ENCODE measurements at places on chromosomes 3 and 15.

DNA sequence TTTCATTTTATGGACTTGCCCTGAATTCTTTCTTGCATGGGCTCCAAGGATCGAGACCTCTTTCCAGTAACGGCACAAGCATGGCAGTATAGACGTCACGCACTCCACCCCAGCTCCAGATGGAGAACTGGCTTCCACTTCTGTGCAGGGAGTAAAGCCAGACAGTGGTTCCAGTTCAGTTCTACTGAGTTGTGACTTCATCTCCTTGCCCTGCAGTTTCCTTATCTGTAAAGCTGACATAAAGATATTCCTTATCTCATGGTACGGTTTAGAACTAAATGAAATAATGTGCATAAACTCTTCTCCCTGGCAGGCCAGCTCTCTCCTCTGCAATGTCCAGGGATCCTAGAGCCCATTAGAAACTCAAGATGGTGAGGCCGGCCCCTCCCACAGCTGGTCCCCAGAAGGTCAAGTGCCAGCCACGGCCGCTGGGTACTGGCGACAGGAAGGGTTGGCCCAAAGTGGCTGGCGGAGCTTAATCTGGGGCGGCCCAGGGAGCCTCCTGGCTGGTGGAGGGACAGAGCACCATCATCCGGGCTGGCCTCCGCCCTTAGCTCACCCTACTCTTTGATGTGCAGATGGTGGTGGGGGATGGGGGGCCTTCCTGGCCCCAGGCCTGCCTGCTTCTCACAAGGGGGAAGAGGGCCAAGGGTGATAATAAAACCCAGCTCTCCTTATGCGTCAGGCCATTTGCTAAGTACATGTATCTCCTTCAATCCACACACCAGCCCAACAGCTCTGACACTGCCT lies 7.2 kb downstream of the MESP2 start:
- DNase-seq = no peak

DNA sequence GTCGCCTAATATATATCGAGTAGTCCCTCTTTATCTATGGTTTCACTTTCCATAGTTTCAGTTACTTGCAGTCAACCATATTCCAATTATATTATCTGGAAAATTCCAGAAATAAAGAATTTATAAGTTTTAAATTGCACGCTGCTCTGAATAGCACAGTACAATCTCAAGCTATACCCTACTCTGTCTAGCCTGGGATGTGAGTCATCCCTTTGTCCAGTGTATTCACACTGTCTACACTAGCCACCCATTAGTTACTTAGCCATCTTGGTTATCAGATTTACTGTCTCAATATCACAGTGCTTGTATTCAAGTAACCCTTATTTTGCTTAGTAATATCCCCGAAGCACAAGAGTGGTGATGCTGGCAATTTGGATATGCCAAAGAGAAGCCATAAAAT lies 72.1 kb upstream of the EOMES start:
- peak; percentile 6 for DNase-seq

DNA sequence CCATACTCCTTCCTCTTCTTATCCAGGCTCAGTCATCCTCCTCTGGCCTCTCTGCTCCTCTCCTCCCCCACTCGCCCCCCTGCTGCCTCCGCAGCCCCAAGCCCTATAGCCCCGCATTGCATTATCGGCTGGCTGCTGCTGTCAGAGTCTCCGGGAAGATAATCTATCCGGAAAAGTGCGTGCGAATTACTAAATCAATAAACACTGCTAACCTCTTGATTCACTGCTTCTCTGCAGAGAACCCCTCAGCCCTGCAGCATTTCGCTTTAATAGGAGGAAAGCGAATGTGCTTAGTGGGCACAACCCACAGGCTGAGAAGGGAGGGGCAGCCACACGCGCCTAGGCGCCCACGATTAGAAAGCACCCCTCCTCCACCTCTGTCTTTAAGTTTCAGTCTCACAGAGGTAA lies 167.6 kb downstream of the ABHD5 start:
- no peak for DNase-seq

- no peak for DNase-seq
Measured at GRCh38 chr3:37622999-37623883, 238.4 kb upstream of the CTDSPL start.

- DNase-seq = no peak
Measured at GRCh38 chr3:51704511-51704950, 2.3 kb upstream of the GRM2 start.

GRCh38 chr3:31743331-31744089 lies 210.8 kb downstream of the STT3B start:
- no peak for DNase-seq

- DNase-seq = peak; percentile 75
Measured at GRCh38 chr3:53382106-53382505, 34.8 kb upstream of the DCP1A start.

- DNase-seq = no peak
Measured at GRCh38 chr3:41041899-41042298, 157.4 kb upstream of the CTNNB1 start.

DNA sequence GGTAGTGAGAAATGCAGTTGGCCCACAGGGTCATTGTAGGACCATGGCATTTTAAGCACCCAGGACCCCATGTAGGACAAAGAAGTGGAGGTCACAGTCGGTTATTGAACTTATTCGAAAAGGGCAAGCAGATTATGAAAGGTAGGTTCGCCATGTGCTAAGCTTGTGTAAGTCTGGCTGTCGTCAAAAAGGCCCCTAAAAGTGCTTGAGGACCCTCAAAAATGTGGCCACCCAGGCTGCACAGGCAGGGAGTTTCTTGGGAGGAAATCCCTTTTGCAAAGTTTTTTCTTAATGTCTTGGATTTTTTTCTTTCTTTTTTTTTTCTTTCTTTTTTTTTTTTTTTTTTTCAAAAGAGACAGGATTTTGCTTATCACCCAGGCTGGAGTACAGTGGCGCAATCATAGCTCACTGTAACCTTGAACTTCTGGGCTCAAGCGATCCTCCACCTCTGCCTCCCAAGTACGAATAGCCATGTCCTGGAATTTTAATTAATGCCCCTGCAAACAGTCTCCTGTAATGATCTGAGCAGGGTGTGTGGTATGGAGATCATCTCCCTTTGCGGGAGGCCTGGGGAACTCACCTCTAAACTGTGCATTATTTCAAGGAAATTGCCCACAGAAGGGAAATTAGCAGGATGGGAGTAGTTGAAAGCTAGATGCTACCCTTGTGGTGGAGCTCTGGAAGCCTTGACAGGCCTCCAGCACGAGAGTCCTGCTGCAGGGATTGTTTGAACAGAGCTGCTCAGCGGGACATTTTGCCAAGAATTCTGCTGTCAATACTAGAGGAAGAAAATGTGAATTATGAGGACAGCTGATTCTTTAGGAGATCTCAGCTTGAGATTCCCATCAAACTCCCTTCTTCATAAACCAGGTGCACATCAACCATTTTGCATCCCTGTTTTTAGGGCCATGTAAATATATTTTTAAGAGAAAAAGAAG lies 28.4 kb downstream of the THSD4 start:
- DNase-seq = no peak

DNA sequence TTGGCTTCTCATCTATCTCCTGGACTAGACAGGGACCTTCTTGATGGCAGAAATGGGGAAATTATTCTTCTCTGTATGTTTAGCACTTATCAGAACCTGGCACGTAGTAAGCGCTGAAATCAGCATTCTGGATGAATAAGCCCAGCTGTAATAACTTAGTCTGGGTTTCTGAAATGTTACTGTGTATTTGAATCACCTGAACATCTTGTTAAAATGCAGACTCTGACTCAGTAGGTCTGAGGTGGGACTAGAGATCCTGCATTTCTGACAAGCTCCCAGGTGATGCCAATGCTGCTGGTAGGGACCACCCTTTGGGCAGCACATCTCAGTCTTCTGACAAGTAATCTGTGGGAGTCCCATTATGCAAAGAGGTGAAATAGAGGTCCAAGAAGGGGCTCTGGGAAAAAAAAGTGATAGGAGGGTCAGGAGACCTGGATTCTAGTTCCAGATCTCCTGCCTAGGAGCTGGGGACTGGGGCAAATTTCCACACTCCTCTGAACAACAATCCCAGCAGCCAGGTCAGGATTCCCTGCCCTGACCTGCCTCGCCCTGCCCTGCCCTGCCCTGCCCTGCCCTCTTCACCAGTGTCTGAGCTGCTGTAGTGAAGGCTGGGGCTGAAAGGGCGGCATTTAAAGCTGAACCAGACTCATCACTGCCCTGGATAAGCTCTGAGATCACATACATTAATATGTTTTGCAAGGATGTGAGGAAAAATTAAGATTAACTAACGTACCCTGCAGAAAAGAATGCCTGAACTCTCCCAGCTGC lies 17.2 kb upstream of the SLC6A11 start:
- peak; percentile 64 for DNase-seq

DNA sequence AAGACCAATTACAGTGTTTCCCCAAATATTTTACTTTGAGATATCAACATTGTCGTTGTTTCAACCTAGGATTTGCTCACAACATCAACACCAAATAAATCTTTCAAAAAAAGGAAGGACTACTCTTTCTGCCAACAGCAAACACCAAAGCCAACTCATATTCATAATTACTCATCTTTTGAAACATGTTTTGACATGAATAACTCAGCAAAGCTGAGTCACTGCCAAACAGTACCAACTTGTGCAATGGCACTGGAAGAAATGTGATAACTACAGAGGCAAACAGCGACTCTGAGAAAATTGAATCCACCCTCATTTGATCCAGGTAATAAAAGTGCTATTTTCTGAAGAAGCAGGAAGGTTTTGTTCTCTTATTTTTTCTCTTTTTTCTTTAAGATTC lies 67.2 kb downstream of the PEX5L start:
- DNase-seq = peak; percentile 96

- no peak for DNase-seq
Measured at GRCh38 chr3:54960701-54961100, 32.8 kb upstream of the LRTM1 start.

GRCh38 chr3:124607163-124607562 lies 123.1 kb upstream of the UMPS start:
- DNase-seq = peak; percentile 91

GRCh38 chr3:52447512-52448355 lies 2.8 kb upstream of the SEMA3G start:
- no peak for DNase-seq

GRCh38 chr3:47410801-47411646 lies 30.2 kb downstream of the PTPN23 start:
- DNase-seq = no peak

DNA sequence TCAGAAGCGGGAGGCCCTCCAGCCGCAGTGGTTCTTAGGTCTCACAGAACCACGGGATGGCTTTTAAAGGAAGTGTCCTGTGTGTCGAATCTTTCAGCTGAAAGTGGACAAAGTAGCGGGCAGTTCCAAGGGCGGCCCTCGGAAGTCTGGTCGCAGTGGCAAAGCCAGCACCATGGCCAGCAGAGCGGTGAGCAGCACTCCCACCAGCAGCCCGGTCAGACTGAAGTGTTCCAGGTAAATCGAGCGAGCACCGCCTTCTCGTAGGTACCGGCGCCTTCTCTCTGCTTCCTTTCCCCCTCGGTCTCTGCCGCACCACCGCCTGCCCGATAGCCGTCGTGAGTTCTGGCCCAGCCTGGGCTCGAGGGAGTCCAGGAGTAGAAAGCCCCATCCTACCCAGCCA lies 103.6 kb upstream of the ABHD17C start:
- DNase-seq = no peak

- DNase-seq = peak; percentile 95
Measured at GRCh38 chr3:131381445-131382291, at the start of gene NUDT16. Gene NUDT16 (plus strand): TSS chr3:131381774. CDS start chr3:131381805, 31 bp downstream.

DNA sequence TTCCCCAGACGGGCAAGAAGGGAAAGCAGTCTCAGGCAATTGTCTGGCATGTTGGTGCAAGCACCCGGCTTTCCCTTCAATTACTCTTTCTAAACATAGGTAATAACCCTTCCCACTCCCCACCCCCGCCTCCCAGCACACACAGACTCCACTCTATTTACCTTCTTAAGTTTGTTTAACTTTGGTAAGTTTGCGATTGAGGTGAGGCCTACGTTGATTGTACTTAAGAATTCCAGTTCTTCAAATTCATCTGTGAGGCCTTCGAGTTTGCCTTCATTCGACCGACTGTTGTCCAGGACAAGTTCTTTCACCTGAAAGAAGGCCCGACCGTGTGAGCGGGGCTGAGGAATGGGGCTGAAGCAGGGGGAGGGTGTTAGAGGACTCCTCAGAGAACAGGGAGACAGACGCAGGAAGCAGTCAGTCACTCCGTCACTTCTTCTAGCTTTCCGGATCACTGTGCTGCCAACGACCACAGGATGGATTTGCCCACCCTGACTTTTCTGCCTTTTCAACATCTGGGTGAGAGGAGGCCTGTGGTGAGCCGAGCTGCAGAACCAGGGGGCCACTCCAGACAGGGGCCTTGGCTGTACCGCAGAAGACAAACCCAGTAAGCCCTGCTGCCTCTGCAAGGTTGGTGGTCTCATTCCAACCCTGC lies 33.0 kb downstream of the ANP32A start:
- peak; percentile 80 for DNase-seq

DNA sequence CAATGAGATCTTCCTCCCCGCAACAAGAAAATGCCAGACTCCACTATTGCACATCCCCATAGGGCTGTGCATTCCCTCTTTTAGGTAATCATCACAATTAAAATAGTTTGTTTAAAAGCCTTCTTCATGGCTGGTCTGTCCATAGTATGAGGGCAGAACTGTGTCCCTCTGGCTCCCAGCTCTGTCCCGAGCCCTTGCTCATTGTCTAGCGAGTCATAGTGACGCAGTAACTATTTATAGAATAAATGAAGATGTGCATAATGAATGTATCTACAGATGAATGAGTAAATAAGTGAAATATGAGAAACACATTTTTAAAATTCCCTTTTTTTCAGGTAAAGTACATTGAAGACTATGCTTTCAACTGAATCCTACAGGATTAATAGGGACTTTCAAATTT lies 128.4 kb upstream of the TMC3 start:
- DNase-seq = no peak

DNA sequence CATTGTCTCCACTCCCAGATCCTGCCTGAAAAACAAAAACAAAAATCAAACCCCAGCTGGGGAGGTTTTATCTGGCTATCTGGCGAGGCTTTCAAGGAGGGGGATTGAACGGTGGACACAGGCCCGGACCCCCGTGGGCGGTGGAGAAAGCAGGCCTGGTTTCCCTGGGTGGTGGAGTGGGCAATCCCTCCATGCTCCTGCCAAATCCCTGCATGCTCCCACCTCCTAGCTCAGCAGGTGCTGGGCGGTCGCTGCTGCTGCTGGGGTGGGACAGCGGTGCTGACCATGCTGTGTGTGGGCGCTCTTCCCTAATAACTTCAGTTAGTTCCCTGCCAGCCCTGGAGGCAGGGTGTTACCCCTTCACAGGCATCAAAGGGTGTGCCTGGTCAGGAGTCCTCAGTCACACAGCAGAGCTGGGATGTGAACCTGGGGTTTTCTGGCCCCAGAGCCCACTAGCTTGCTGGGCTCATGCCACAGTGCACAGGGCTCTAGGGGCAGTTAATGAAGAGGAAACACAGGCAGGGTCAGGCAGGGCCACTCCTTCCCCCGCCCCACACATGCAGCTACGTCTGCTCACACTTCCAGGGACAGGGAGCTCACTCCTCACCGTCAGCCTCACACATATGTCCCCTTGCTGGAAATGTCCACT lies 15.9 kb upstream of the PLXND1 start:
- no peak for DNase-seq

- DNase-seq = no peak
Measured at GRCh38 chr3:164007765-164008164, 1070.5 kb downstream of the SI start.

- DNase-seq = no peak
Measured at GRCh38 chr3:184457329-184457728, 77.5 kb downstream of the CHRD start.

- DNase-seq = peak; percentile 70
Measured at GRCh38 chr3:177201700-177202397, 4.6 kb upstream of the TBL1XR1 start.

All from bronchial epithelial cell (primary cell).